ENCODE measurements at places on chromosomes 3 and 15. TPM values are rescaled to one million over a fixed set of nuclear protein-coding genes. Genes with fewer than 3 reads are reported as not detected.

LRRC31 gene
- 1.7 TPM for total RNA-seq

SKOR1 gene
- 0.13 TPM for total RNA-seq

FANCD2OS gene
- not detected for total RNA-seq

TGM5 gene
- not detected for total RNA-seq

PLSCR2 gene
- total RNA-seq, result not detected

LRRFIP2 gene
- total RNA-seq, result 34.7 TPM

MOBP gene
- total RNA-seq, result not detected

KY gene
- total RNA-seq, result not detected

SLC25A36 gene
- total RNA-seq, result 3.3 TPM

TRAT1 gene
- 0.13 TPM for total RNA-seq

SCAP gene
- 92.3 TPM for total RNA-seq

CEMIP gene
- total RNA-seq, result 0.50 TPM

DNA sequence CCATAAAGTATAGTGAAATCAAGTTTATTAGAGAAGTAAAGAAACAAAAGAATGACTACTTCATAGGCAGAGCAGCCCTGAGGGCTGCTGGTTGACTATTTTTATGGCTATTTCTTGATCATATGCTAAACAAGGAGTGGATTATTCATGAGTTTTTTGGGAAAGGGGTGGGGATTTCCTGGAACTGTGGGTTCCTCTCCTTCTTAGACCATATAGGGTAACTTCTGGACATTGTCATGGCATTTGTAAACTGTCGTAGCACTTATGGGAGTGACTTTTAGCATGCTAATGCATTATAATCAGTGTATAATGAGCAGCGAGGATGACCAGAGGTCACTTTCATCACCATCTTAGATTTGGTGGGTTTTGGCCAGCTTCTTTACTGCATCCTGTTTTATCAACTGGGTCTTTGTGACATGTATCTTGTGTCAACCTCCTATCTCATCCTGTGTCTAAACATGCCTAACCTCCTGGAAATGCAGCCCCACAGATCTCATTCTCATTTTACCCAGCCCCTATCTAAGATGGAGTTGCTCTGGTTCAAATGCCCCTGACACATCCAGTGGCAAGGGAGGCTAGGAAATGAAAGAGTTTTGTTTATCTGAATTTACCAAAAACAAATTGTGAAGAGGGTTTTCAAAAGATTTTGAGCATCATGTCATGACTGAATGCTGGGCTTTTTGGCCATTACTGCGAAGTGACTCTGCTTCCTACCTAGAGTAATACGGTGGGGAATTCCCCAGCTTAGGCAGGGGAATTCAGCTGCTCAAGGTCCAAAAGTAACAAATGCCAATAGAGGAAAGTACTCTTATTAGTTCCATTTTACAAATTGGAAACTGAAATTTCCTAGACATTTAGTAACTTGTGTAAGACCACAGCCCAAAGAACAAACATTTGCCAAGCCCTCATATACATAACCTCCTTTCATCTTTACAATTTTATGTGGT lies 6.2 kb upstream of the SPSB4 start:
- DNase-seq, result no peak

- DNase-seq, result no peak
Observed at GRCh38 chr15:95522533-95522932, 808.0 kb upstream of the NR2F2 start.

DNA sequence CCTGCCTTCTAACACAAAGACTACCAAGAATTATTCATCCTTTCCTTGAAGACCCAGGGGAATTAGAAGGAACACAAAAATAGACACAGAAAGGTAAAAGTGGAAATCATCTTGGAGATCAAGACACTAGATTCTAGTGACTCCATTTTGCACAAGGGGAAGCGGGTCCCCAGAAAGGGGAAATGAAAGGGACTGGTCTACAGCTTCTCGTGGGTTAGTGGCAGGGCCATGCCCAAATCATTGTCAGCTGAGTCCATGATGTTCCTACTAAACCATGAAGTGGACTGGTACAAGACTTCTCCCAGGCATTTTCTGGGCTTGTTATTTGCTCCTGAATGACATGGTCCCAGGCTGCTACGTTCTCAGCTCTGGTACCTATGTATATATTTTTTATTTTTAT lies 230.7 kb upstream of the TPRG1 start:
- no peak for DNase-seq

DNA sequence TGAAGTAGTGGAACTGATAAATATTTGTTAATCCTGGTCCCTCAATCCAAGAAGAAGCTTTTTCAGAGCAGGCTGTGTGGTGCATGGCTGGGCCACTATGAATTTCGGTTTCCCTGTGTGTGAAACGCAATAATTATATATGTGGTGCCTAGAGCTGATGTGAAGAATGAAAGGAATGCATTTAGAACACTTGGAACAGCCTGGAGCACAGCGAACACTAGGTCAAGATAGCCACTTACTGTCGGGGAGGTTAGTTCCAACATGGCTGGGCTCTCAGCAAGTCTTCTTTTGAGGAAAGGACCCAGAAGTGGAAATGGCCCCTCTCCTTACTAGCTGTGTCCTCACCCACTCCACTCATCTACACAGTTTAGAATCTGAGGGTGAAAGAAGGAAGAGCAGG lies 245.7 kb downstream of the FHIT start:
- DNase-seq, result no peak

- no peak for DNase-seq
Observed at GRCh38 chr3:49428752-49429080, 408 bp downstream of the NICN1 start.

DNA sequence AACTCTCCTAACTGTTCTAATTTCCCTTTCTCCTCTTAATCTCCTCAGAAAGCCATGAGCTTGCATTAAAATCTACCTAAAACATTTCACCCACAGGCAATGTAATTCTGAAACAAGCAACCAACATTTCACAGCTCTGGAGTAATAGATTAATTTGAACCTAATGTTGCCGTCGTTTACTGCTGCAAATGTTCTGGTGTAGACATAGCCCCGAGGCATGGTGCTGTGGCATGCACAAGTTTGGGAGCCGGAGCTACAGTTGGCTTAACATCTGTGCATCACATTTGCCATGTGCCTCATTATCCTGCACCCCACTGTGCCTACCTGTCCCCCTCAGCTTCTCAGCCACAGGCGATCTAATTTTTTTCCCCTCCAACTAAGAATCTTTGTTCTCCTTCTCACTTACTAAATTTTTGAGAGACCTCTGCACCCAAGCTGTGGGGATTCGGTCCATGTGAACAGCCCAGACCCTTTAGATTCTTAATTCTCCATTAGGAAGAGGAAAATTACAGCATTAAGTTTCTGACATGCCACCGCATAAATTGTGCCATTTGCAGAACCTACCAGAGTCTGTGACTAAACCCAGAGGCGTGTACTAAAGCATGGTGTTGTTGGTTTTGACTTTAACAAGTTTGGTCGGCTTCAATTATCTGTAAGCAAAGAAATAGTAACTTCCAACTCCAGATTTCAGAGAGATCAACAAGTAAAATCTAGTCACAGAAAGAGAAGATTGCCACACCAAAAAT lies 419.2 kb downstream of the MECOM start:
- DNase-seq, result no peak

GRCh38 chr15:70650567-70651302 lies 112.6 kb downstream of the UACA start:
- no peak for DNase-seq

- DNase-seq, result no peak
Observed at GRCh38 chr3:138962854-138963560, 16.0 kb downstream of the FOXL2NB start.

- DNase-seq, result no peak
Observed at GRCh38 chr3:123618768-123619484, 34.1 kb upstream of the HACD2 start.

GRCh38 chr3:12817343-12817710 lies 20.8 kb downstream of the CAND2 start:
- no peak for DNase-seq

DNA sequence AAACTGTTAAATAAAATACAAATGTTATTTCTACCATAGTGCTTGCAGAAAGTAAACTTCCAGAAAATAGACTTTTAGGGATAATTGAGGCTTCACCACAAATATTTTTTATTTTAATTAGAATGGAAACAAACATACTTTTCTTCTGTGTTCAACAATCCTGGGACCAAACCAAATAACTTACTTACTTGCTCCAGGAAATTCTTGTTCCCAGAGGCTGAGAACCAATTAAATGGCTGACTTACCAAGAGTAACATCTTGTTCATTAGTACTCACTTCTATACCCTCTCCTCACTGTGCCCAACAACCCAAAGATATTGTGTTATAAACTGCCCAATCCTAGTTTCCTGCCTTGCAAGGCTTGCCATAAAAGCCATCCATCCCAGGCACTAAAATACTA lies 172.2 kb upstream of the PFN2 start:
- no peak for DNase-seq

DNA sequence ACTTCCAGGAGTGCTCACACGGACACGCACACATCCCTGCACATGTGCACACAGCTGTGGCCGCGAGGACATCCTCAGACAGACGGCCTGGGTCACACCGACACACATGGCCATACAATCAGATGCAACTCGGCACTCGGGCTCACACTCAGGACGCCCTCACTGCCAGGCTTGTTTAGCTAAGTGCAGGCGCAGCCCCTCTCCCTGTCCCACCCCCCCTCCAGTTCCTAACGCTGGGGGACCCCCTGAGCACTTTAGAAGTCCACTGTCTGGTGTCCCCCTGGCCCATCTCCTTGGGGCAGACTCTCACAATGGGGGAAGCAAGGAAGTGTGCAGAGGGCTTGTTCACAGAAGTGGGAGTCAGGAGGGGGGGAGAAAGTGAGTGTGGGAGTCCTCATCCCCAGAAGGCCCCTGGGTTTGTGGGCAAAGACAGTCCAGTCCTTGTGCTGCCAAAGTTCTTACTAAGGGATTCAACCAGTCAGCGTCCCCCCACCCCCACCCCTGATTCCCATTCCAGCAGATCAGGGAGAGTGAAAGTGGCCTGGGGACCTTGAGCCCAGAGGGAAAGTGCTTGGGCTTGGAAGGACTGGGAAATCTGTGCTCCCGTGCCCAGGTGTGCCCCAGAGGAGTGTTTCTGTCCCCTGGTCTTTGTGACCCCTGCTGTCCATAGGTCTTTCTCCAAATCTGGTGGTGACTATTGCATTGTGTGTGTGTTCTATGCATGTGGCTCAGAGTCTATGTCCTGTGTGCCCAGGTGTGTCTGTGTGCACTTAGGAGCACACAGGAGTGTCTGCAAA lies 767 bp upstream of the GATA2 start:
- DNase-seq, result peak; percentile 16

DNA sequence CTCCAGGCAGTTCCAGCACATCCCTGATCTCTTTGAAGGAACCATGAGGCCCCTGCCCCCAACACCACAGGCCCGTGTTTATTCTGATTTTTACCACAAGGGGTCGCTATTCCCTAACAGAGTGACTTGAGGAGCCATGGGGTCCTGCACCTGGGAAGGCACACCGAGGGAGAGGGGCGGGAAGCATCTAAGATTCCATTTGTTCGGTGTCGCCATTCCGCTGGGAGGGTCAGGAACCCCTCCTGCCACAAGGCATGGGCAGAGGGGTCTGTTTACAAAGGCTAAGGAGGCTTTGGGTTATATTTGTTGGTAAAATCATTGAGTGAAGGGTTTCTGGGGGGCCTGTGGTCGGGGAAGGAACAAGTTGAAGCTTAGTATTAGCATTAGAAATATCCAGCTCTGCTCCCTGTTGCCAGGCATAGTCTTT lies 77.1 kb downstream of the WDR76 start:
- no peak for DNase-seq

DNA sequence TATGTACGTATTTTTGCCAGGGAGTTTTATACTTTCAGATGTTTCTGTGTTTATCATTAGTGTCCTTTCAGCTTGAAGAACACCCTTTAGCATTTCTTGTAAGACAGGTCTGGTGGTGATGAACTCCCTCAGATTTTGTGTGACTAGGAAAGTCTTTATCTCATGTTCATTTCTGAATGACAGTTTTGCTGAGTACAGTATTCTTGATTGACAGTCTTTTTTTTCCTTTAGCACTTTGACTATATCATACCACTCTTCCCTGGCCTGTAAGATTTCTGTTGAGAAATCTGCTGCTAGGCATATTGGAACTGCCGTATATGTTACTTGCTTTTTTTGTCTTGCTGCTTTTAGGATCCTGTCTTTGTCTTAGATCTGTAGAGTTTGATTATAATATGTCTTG lies 5.8 kb downstream of the LNP1 start:
- no peak for DNase-seq

- no peak for DNase-seq
Observed at GRCh38 chr15:36658312-36658711, 78.9 kb downstream of the CDIN1 start.

DNA sequence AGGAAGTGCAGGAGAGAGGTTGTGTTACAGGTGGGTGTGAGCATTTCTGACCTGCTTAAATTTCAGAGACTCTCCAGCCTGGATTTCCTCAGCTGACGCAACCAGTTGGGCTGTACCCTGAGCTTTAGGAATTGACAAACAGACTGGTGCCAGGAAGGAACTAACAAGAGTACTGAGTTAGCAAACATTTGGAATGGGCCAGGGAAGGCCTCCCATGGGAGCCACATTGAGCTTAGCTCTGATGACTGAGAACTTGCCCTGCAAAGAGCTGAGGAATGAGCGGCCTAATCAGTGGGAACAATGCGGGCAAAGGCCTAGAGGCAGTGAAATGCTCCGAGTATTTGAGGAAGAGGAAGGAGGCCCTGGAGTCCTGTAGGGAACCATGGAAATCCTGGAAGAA lies 254.2 kb downstream of the FEZF2 start:
- DNase-seq, result no peak

GRCh38 chr3:143135150-143135549 lies 15.6 kb downstream of the CHST2 start:
- DNase-seq, result no peak

GRCh38 chr15:57819646-57820045 lies 113.1 kb downstream of the POLR2M start:
- DNase-seq, result no peak

DNA sequence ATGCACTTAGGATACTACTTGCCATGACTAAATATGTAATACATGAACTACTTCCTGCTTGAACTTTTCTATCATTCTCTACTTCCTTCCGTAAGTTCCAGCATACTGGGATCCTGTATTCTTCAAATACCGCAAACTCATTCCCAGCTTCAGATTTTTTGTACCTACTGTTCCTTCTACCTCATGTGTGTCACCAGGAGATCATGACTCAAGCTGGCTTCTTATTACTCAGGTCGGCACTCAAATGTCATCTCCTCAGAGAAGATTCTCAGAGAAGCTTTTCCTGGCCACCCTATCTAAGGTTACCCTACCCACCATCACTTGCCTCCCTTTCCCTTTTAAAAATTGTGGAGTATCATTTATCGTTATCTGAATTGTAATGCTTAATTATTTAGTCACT lies 66.7 kb downstream of the RFX7 start:
- DNase-seq, result no peak

- DNase-seq, result no peak
Observed at GRCh38 chr3:45551214-45552010, 43.1 kb upstream of the LIMD1 start.

DNA sequence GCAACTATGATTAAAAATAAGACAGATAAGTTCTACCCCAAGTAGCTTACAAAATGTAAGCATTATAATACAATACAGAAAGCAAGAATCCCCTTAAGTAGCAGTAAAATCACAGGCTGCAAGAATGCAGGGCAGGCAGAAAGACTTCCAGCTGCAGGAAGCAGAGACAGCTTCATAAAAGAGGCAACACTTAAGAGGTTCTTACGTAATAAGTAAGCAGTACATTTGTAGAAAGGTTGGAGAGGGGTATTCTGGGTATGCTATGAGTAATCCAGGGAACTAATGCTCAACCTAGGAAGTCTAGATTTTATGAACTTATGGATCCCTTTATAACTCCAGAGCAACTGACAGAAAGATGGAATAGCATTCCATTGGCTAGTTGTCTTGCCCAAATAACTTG lies 151.6 kb downstream of the IL5RA start:
- DNase-seq, result no peak
